Right renal cortex interstitium (tissue), 3 donors: ENCODE measurements at places on chromosomes 12 and 14. TPM values are rescaled to one million over a fixed set of nuclear protein-coding genes. Genes with fewer than 3 reads are reported as not detected.

GRCh38 chr12:30440826-30441602, 254.7 kb downstream of the IPO8 start:
- no peak for DNase-seq

GRCh38 chr12:77842430-77842829, 11.7 kb downstream of the NAV3 start:
- DNase-seq = no peak

AHNAK2 gene
- 2.0 TPM for polyA plus RNA-seq

CLEC4C gene
- not detected for polyA plus RNA-seq
